H1 (cell line): ENCODE measurements at places on chromosomes 11 and 22. TPM values are rescaled to one million over a fixed set of nuclear protein-coding genes. Genes with fewer than 3 reads are reported as not detected.

GRCh38 chr11:133360860-133361688, 171.2 kb downstream of the OPCML start:
- no peak for DNase-seq

- DNase-seq = peak; percentile 62
These were observed 29.0 kb downstream of the NUP50 start for GRCh38 chr22:45192701-45193187.

DNA sequence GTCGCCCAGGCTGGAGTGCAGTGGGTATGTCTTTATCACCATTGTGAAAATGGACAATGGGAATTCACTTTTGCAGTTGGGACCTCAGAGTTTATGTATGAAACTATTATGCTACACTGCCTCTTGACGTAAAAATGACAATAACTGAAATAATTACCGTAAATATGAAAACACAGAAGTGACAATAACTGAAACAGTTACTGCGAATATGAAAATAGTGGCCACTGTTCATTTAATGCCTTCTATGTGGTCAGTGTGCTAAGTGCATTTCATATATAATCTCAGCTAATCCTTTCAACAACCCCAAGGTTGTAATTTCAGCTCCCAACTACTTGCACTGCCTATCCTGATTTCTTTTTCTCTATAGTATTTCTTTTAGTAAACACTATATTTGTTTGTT, 5.9 kb upstream of the RTCB start:
- no peak for DNase-seq

- no peak for DNase-seq
These were observed 103.5 kb downstream of the WNT11 start for GRCh38 chr11:76102802-76103201.

DNA sequence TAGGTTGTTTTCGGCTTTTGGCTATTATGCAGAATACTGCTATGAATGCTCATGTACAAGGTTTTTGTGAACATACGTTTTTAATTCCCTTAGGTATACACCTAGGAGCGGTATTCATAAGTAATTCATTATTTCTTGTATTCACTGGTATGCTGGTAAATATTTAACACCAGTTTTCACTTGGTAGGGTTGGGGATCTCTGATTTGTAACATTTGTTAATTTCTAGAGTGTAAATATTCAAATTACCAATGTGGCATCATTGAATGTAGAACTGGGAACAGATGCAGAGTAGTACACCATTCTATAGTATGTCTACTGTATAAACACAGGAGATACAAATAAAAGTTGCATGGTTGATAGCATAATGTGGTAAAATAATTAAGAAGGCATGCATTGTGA, 16.3 kb downstream of the GVQW3 start:
- no peak for DNase-seq

DNA sequence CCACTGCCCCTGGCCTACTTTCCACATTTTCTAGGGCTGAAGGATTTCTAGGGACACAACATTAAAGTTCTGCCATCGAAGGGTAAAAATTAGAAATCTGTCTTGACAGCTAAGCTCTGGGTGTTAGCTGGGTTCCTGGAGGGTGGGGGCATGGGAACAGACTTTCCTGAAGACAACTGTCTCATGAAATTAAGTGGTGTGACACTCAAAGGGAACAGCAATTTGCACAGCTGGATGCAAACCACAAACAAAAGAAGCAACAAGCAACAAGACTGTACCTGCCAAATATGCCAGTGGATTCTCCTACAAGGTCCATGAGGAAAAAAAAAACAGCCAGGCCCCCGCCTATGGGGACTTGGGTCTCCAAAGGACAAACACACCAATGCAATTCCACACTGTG, 32.5 kb downstream of the WT1 start:
- DNase-seq = no peak

GRCh38 chr11:86291466-86292262, 10.4 kb upstream of the HIKESHI start:
- no peak for DNase-seq

DNA sequence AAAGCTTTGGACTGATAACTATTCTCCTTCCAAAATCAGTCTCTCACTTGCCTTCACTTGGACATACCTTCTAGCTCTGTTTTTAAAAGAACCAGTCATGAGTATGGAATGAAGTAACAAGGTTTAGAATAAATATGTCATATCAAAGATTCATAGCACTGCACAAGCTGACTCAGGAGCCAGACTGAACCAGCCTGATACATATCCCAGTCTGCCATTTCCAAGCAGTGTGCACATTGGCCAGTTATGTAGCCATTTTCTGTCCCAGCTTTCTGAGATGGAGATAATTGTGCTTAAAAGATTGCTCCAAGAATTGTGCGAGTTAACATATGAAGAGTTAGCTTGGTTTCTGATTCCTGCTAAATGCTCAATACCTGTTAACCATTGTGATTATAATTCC, 311.3 kb downstream of the C11orf87 start:
- DNase-seq = no peak

DNA sequence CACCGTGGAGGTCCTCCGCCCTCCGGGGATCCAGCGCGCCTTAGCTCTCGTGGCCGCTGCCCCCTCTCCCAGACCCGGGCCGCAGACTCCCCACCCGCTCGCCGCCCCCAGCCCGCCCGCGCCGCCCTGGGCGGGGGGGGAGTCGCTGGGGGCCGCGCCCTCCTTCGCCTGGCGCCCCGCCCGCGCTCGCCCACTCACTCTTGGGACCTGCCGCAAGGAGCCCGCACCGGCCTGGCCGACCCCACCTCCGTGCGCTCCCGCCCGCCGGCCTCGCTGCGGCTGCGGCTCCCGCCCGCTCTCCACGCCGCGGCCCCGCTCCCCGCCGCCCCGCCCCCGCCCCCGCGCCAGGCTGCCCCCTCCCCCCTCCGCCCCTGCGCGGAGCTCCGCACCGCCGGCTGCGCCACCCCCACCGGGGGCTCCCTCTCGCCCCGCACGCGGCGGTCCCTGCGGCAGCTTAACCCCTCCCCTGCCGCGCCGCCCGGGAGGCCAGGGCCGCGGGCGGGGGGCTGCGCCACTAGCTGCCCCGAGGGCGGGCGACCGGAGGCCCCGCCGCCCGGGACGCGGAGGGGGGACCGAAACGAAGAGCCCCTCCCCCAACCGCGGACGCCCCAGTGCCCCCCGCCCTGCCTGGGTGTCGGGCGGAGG, 724 bp upstream of the RASGRP2 start:
- DNase-seq = peak; percentile 59

GRCh38 chr11:94315664-94316063, 11.3 kb downstream of the IZUMO1R start:
- DNase-seq = no peak

DNA sequence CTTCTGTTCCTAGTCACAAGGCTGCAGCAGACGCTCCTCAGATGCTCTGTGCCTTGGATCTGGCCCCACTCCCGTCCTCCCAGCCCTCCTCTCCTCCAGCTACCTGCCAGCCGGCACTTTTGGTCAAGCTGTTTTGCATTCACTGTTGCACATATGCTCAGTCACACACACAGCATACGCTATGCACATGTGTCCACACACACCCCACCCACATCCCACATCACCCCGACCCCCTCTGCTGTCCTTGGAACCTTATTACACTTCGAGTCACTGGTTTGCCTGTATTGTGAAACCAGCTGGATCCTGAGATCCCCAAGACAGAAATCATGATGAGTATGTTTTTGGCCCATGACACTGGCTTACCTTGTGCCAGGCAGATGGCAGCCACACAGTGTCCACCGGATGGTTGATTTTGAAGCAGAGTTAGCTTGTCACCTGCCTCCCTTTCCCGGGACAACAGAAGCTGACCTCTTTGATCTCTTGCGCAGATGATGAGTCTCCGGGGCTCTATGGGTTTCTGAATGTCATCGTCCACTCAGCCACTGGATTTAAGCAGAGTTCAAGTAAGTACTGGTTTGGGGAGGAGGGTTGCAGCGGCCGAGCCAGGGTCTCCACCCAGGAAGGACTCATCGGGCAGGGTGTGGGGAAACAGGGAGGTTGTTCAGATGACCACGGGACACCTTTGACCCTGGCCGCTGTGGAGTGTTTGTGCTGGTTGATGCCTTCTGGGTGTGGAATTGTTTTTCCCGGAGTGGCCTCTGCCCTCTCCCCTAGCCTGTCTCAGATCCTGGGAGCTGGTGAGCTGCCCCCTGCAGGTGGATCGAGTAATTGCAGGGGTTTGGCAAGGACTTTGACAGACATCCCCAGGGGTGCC, 109.8 kb downstream of the BCR start:
- DNase-seq = peak; percentile 25

DNA sequence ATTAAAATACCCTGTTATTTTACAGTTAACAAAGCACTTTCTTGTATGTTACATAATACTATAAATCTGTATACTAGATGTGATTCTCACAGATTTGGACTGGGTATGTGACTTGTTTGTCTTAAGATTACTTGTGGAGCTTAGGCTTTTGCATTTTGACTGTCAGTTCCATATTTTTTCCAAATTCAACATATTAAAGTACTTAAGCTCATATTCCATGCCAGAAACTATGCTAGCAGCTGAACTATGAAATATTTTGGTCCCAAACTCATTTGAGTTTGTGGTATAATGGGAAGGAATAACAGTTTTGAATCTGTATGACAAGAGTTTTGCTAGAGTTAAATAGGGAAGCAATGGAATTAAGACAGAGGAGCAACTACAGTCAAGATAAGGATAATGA, 841.4 kb downstream of the JRKL start:
- no peak for DNase-seq

DNA sequence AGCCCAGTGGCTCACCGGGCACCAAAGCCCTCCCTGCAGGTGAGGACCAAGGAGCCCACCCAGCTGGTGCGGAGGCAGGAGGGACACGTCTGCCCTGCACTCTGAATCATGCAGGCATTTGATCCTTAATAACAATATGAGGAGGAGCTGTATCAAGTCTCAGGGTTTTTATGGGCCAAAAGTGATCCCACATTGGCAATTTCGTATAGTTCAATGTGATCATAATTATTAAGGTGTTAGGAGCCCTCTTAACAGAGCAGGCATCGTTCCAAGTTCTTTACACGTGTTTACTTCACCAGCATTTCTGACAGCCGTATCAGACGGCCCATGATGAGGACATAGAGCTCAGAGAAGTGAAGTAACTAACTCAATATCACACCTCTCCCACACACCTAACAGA, 91.9 kb upstream of the PRR5 start:
- no peak for DNase-seq

DNA sequence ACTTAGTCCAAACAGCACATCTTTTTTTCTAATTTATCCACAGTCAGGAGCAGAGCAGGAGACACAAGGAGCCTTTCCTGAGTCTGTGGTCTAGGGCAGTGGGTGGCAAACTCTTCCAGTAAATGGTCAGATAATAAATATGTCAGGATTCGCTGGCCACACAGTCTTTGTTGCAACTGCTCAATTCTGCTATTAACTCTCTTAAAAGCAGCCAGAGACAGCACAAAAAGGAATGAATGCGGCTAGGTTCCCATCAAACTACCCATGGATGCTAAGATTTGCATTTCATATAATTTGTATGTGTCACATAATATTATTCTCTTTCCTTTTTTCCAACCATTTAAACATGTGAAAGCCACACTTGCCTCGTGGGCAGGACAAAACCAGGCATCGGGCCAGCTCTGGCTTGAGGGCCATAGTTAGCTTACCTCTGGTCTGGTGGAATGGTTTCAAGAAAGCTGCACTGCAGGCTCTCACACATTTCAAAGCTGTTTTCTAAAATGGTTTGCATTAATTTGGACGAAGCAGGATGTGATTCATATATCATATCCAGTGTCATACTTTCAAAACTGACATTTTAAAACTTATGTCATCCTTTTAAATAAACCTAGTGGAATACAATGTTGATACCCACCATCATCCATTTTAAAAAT, 64.7 kb upstream of the CD5 start:
- no peak for DNase-seq

DNA sequence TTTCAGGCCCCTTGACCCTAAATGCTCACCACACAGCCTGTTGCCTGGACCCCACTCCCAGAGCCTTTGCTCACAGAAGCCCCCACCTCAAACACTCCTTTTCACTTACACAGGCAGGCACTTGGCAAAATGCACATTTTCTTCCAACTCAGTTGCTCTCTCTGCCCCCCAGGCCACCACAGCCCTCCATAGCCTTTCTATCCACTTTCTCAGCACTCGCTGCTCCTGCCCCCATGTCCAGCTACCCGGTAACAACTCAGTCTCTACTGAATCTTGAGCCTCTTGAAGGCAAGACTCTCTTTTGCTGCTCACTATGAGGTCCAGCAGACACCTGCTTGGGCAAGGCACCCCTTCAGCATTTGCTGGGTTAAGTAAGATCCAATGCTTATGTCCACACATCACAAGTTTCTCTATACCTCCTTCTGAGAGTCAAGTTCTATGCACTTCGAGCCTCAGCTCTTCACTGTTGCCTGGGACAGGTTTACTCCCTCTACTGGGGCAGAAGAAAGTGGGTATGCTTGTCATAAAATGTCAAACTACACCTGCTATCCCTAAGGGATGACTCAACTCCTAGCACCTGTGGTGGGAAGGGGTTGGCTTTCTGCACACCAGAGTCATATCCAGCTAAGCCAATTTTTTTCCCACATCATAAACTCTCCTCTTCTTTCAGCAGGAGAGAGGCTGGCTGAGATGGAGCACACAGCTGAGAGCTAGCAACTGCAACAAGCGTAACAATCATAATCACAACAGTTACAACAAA, 36.9 kb downstream of the MORC2 start:
- DNase-seq = no peak

DNA sequence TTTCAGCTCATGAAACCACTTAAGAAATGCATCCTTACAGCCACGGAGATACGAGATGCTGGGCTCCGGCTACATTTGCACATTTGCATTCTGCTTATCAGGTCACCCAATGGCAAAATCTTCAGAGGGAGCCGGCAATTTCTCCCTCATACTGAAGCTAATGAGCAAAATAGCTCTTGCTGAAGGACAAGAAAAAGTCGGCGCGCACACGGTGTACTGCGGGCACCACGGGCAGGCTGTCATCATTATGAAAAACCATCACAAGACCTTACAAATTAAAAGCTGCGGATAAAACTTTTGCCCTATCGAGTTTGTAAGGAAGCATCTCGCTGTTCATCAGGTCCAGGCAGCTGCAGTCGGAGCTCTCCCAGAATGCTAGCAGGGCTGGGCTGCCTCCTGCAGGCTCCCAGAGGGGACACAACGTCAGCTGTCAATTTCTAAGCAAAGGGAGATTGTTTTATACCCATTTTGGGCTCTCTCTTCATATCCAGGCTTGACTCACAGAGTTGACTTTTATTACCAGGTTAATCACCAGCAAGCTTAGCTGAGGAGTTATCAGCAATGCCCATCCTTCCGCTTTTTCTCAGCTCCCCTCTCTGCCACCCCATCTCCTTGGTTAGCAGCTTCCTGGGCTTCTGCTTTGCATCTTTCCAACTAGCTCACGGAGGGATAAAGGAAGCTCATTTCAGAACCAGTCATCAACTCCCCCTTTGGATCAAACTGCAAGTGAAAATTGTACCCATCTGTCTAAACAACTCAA, 375.1 kb downstream of the OPCML start:
- no peak for DNase-seq

The PTGDR2 gene
- 0.11 TPM in 1 of 2 replicates, not detected in the other for total RNA-seq

The APOL5 gene
- not detected in 2 replicates for total RNA-seq

The FAM180B gene
- not detected in 2 replicates for total RNA-seq

The PGGHG gene
- 52.9 and 60.7 TPM in 2 replicates for total RNA-seq

The FREY1 gene
- 1.1 TPM in 1 of 2 replicates, not detected in the other for total RNA-seq

The C11orf52 gene
- 1.7 and 2.2 TPM in 2 replicates for total RNA-seq

The UPK3A gene
- total RNA-seq = 0.35 TPM in 1 of 2 replicates, not detected in the other
